Stimulated activated CD4-positive, alpha-beta T cell treated with anti-CD3 and anti-CD28 coated beads, TNF-alpha, amount 100 ng/mL, for 1 hour (primary cell): ENCODE measurements at places on chromosomes 2 and 18.

DNA sequence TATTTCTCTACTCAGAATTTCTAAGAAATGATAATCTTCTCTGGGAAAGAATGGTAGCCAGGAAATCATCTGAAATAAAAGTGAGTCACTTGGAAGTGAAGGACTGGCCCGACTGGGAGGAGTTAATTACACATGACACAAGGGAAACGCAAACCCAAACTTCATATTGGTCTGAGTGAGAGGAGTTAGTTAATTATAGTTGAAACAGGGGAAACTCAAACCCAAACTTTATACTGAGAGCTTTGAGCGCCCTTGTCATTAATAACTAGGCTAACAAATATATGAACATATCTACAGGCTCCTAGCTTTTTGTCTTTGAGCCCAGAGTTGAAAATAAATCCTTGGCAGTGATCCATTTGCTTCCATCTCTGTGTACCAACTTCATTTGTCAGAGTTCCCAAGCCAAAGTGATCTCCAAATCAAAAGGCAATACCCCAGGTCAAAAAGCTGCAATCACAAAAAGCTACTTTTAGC, 187.8 kb upstream of the COL3A1 start:
- DNase-seq, result no peak

DNA sequence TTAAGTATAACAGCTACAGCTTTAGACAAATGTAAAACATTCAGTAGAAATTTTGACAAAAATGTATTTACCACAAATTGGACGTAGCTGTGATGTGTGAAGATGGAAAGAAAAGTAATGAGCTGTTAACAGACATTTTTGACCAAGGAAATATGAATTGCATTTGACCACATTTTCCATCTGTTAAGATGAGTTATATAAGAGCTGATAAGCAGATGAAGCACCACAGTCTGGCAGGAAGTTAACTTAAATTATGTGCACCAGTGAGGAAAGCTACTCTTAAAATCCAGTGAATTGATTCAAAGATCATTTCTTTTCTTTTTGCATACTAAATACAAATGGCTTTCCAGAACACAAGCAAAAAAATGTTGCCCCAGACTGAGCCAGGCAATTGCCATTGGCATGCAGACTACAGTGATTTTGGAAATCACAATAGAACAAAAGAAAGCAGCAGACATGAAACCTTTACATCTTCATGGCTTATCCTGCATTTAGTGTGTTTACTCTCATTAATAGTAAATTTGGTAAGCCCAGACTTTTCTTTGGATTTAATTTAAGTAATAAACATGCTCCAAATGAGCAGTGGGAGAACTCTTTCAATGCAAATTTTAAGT, 493.7 kb downstream of the TMX3 start:
- no peak for DNase-seq

DNA sequence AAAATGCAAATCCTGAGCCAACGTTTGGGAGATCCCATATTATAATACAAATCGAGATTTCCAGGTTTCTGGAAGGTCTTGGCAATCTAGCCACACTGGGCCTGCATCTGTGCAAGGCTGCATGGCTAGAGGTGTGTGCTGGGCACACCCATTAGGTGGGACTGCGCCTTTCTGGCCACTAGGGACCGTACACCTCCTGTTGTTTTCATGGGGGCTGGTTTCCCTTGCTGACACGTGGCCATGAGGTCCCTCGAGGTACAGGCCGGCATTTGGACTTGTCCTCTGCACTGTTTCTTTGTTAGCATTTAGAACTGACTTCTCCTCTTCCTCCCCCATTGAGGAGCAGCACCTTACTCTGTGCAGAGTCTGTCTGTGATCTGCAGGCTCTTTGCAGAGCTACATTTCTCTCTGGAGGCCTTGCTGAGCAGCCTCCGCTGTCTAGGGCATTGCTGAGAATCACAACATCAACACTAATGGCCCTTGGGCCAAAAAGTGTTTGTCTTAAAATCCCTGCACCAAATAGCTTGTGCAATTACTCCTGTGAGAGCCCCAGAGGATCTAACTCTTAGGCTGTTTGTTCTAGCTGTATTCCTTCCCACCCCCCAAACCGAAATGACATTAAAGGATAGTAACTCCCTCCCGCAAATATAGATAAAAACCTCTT, 131.2 kb downstream of the NEDD4L start:
- no peak for DNase-seq

DNA sequence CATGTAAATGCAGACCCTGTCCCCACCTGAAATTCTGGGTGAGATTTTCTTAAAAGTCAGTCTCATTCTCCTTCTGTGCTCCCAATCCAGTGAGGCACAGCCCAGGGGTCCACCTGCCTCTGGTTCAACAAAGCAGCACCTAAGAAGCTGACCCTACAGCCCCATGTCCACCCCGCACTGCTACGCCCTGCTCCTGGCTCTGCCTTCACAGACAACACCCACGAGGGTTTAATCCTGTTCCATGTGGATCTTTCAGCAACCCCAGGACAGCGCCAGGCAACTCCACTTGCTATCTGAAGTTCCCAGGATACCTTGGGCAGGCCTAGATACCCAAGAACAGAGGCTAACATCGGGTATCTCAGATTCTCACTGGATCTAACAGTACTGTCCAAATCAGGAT, 44.9 kb downstream of the HDLBP start:
- no peak for DNase-seq

DNA sequence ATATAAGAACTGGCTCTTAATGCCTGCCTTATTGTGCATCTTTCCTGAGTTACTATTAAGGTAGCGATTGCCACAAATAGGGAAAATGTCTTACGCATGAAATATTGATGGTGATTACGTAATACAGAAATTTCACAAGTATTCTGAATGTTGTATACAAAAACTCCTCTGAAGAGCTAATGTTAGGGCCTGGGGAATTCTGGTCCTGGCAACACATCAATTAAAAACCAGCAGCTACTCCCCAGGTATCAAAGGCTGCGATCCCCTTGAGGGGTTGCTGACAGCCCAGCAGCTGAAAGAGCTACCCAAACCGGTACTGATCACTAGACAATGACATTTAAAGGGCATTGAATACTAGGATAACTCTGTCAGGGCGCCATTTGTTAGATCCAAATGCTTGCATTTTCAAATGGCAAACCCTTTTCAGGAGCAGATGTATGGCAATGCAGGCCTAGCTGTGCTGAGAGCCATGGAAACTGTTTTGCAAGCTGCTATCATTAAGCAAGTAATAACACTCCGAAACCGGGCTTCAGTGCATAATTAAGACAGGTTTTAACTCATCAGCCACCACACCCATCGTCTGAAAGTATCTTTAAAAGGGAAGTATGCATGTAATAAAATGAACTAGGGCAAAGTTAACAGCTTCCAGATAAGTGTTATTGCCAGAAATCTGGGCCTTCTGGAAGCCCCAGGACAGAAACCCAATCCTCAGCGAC, 78.4 kb downstream of the CLHC1 start:
- no peak for DNase-seq

DNA sequence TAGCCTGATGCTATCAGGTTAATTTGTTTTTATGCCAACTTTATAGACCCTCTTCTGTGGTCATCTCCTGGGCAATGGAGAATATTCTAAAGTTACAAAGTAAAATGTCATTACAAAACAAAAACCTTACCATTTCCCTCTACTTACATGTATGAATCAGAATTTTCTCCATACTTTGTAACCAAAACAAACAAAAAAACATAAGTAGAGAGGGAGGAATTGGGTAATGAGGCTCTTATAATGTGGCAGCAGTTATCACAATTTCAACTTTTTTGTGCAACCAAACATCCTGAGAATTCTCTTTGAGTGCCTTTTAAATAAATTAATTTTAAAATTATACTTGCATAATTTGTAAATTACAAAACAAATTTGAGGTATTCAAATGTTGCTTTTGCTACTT, 332.8 kb downstream of the TXNL1 start:
- DNase-seq, result no peak
